AG04449 (cell line): ENCODE measurements at places on chromosomes 2 and 18.

GRCh38 chr2:104856086-104856972, 2.4 kb downstream of the POU3F3 start:
- no peak for DNase-seq

DNA sequence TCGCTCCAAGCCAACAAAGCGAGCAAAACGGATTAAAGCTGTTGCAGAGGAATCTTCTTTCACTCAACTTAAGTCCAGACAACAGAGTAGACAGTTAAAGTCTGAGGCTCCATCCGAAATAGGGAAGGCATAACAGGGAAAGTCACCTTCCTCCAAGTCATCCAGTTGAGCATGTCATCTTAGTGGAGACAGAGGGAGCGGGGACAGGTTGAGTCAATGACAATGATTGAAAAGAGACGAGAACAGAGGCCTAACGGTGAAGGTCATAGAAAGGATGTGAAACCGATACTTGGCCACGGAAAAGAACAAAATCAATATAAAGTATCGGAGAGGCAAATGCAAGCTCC, 455 bp downstream of the C18orf32 start:
- no peak for DNase-seq

- DNase-seq = no peak
Observed at GRCh38 chr2:42999856-43000241, 207.5 kb upstream of the HAAO start.

DNA sequence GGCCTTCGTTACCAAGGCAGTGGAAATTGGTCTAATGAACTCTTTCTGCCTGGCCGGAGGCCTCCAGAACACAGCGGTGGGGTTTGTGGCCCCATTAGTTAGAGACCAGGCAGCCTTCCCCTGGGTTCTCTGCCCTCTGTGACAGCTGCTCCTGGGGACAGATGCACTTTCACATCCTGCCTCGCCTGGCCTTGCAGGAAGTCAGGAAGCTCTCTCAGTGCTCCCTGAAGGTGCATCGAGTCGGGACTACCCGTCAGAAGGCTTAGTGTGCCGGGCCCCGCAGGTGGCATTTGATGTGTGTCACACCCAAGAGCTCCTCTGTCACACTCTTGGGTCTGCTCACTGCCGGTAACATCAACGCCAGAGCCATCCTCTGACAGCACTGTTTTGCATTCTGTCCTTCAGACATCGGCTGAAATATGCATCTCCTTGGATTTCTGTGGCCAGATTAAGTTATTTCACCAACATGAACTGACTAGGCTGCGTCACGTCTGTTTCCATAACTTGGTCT, 158.3 kb downstream of the LDLRAD4 start:
- no peak for DNase-seq

- DNase-seq = no peak
Observed at GRCh38 chr2:149612122-149612521, 24.5 kb upstream of the MMADHC start.

GRCh38 chr2:56316011-56316410, 132.2 kb downstream of the CCDC85A start:
- no peak for DNase-seq

- DNase-seq = no peak
Observed at GRCh38 chr18:10405816-10406663, 48.4 kb upstream of the APCDD1 start.

DNA sequence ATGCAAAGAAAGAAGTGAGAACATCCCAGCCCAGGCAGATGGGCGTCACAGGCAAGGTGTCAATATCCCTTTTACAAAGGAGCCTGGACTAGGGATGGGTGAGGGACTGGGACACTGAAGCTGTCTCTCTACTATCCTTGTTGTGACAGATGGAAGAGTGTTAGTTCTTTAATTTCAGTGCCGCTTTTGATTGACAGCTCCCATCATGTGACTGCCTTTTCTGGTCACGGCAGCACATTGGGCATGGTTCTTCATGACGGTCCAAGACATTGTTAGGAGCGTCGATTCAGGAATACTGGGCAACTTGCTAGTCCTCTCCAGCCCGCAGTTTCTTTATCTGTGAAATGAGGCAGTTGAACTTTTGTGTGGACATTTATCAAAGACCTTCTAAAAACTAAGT, 42.4 kb upstream of the KIF5C start:
- DNase-seq = no peak

GRCh38 chr2:216491793-216492596, 6.6 kb upstream of the RPL37A start:
- DNase-seq = no peak

- no peak for DNase-seq
Observed at GRCh38 chr2:44494006-44494405, 132.3 kb downstream of the CAMKMT start.

DNA sequence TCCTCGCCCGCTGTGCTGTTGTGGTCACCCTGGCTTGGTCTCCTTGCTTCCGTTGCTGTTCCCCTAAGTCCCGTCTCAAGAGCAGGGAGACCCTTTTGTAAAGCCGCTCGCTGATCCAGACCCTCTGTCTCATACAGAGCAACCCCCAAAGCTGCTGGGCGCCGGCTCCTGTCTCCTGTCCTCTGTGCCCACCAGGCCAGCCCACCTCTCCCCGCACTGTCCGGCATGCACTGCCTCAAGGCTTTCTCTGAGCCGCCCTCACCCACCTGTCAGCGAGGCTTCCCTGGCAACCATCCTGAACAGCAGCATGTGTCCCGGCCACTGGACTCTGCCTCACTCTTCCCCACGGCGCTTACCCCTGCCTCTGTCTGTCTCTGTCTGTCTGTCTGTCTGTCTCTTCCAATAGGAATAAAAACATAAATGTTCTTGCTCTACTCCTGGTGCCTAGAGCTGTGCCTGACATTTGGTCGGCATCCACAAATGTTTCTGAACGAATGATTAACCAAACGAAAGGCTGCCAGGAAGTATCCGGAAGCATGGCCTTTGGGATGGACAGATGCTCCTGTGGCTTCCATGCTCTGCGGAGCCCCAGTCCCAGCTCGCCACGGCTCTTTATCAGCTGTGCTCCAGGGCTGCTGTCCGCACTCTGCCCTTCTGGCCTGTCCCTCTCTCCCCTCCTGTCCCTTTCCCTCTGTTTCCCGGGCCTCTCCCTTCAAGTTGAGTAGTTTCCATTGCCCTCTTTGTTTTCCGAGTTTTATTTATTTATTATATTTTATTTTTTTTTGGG, 7.8 kb downstream of the COLEC11 start:
- no peak for DNase-seq

GRCh38 chr2:25617948-25618646, 55.3 kb downstream of the DTNB start:
- peak; percentile 59 for DNase-seq

DNA sequence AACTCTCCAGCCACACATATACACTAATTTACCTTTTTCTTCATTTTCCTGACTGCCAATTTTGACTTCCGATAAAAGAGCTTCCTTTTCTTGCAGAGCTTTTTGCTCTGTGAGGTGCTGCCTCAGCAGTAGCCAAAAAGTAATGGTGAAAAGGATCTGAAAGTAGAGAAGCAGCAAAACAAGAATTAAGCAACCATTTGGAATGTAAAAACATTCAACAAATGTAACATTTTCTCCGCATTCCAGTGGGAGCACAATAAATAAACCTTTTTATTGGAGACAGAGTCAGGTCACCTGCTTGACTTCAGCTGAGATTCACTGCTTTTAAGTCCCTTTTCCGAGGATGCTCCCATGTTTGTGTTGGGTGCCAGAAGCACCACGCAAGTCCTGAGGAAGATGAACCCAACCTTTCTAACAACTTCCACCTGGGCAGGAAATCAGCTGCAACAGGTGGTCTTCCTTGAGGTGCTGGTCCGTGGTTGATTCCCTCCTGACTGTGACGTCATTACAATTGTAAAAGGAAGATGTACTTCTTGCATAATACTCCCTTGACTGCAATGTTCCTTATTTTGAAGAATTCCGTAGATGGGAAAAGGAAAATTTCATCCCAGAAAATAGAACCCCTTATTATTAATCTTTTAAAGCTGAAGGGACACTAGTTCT, 265.5 kb downstream of the NAPG start:
- DNase-seq = no peak

GRCh38 chr2:17643031-17643615, 102.6 kb downstream of the VSNL1 start:
- peak; percentile 88 for DNase-seq

GRCh38 chr2:30796699-30797098, 10.5 kb downstream of the CAPN13 start:
- DNase-seq = no peak

- DNase-seq = no peak
Observed at GRCh38 chr2:118994778-118995177, 52.8 kb downstream of the MARCO start.

GRCh38 chr2:25454824-25455611, 113.3 kb upstream of the DNMT3A start:
- no peak for DNase-seq

- no peak for DNase-seq
Observed at GRCh38 chr2:112630268-112630667, 15.5 kb upstream of the SLC20A1 start.

DNA sequence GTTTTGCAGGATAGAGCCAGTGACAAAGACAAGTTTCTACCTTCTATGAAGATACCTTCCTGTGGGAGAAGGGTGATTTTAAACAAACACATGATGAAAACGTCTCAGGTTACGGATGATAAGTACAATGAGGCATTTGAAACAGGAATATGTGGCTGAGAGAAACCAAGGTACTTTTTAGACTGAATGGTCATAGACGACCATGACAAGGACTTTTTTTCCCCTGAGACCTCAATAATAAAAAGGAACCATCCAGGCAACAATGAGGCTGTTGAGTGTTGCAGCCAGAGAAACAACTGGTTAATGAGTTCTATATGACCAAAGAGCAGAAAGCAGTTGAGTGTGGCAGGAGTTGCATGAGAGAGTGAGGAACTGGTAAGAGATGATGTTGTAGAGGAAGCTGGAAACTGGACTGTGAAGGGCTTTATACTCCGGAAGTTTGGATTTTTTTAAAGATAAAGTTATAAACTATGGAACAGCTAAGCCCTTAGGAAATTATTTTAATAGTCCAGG, 306.1 kb upstream of the CYRIA start:
- no peak for DNase-seq

DNA sequence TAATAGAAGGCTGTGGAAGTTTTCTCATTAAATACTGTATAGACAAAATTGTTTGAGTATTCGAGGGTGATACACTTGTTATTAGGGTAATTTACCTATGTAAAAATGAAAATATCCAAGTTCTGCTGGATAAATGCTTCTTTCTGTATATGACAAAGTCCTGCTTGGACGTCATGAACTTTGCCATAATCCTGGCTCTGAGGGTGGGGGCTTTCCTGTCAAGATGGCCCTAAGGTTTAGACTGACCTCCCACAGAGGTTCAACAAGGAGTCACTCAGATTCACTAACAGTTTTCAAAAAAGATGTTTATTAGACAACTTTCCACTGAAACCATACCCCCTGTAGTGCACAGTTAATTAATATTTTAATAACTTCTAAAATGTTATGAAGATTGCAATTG, 52.5 kb upstream of the NABP1 start:
- DNase-seq = no peak
